ENCODE measurements at places on chromosomes 1 and 21.

GRCh38 chr1:214637722-214638458 is 34.9 kb downstream of the CENPF start:
- DNase-seq = peak; percentile 45

DNA sequence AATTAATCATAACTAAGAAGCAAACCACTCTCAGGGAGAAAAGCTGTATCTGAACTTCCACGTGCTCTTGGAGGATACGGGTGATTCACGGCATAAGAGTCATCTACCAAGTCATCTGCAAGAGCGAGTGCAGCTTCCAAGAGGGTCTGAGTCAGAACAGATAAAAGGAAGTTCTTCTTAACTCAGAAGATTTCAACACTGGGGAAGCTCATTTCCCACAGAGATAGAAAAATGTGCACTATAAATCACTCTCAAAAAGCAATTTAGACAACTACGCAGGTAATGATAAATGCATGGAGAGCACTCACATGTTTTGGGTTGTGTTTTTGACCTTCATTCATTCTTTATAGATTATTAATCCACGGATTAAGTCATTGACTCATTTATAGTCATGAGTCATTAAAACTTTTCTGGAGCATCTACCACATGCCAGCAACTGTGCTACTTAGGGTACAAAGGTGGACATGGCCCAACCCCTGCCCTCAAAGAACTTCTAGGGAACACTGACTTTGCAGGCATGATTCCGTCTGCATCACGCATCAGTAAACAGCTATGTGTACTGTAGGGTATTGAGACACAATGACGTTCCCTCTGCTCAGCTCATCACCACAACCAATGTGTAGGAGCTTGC is 20.8 kb downstream of the KCNJ15 start:
- DNase-seq = no peak

DNA sequence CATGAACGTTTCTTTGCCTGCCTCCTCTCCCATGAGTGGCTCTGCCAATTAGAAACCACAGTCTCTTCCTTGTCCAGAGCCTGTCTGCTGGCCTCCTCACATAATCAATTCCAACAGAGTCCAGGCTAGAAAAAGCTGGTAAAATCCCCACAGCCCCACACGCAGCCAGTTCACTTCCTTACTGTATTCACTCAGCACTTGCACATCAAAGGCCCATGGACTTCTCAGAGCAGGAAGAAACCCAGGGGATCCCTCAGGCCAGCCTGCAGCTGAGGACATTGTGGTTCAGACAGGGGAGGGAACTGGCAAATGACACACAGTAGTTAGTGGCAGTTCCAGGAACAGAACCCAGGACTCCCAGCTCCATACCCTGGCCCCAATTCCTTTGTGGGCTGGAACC is 171.6 kb upstream of the EDN2 start:
- DNase-seq = no peak

DNA sequence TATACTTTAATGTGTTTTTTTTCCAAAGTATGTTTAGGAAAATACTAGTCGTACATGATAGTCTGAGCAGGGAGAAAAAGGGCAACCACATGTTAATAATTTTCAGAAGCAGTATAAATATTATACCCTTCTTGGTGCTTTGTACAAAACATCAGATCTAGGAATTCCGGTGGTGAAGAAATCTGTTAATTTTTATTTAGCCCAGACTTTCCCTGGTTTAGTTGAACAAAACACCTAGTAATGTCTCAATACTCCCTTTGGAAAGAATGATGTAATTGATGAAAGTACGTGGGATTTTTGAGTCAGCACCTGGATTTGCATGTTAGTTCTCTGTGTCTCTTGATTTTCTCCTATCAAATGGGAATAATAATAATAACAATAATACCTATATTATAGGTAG is 38.4 kb upstream of the KCNK2 start:
- no peak for DNase-seq

DNA sequence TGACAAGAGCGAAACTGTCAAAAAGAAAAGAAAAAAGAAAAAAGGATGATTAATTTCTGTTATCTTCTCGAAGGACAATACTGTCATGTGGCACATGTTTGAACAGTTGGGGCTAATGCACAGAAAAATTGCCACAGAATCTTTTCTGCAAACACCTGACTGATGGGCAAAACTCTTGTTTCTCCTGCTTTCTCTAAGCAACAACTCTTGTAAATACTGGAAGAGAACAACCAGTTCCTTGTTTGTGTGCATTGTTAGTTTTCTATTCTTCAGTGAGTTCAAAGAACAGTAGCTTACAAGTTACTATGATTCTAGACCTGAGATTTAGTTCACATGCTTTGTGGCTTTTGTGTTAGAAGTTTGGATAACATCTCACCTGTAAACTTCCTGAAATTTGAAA is 60.7 kb downstream of the CDC14A start:
- DNase-seq = no peak

DNA sequence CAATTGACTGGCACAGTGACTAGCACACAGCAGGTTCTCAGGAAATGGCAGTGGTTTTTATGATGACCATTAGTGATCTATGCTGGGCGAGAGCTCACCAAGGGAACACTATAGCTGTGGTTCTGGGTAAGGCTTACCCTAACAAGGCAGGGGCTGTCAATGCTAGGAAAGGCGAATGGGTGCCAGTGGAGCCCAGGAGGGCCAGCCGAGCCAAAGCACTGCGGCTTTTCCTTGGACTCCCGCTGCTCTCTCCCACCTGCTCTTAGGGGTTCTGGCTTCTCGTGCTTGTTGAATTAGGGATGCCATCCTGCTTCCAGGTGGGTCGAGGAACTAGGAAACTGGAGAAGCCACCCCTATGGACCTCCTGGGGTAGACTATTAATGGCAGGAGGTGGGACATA is 10.0 kb upstream of the A3GALT2 start:
- no peak for DNase-seq

GRCh38 chr21:36547464-36547863 is 67.5 kb upstream of the CLDN14 start:
- DNase-seq = no peak

DNA sequence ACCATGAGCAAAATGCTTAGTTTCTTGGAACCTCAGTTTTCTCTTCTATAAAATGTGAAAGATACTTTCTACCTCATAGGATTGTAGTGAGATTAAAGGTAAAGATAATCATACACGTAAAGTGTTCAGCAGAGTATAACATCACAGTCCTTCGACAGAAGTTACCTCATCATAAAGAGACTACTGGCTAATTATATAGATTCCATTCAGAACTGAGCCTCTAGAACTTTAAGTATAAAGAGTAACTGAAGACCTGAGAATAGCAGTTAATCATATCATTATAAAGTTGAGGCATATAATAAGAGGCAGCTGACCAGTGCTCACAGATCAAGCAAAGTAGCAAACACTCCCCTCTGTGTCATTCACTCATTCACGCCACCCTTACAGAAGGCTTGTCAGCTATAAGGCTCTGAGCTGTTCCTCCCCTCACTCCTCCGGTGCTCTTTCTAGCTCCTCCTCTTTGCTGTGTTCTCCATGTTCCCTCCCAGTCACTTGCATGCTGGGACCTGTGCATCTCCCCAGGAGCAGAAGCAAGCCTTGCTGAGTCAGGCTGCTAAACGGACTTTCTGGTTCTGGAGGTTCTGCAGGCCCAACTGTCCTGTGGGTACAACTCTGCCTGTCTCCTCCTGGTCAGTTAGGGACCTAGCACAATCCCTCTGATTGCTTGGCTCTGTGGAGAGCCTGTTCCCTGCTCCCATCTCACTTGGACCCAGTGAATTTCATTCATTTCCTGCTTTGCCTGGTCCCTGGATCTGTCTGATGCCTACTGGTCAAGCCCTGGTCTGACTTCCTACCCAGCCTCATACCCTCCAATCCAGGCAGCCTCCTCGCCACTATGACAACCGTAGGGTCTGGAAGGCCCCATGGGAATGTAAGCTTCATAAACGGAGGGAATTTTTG is 28.3 kb upstream of the LY9 start:
- no peak for DNase-seq

DNA sequence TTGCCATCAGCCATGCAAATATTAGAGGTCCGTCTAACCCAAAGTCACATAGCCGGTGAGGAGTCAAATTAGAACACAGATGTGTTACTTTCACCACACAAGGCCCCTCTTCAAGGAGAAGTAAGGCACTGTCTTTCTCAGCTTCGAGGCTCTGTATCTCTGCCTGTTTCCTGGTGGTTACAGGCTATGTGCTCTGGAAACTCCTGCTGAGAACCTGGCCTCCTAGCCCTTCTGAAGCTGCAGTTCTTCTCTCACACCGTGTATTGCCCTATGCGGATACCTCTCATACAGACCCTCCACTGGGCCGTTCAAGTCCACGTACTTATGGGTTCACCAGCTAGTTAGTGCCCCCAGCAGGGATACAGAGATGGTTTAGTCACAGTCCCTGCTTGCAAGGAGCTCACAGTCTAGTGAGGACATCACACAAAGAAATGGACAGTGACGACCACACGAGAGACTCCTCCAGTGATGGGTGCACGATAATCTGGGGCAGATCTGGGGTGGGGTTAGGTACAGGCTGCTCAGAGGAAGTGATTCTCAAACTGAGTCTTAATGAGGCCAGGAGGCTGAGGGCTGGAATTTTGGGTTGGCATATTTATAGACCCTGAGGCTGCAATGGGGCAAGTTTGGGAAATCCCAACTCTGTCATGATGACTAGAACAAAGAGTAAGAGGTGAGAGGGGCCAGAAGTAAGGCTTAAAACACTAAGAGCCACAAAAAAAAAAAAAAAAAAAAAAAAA is 22.8 kb upstream of the ELOA start:
- no peak for DNase-seq

DNA sequence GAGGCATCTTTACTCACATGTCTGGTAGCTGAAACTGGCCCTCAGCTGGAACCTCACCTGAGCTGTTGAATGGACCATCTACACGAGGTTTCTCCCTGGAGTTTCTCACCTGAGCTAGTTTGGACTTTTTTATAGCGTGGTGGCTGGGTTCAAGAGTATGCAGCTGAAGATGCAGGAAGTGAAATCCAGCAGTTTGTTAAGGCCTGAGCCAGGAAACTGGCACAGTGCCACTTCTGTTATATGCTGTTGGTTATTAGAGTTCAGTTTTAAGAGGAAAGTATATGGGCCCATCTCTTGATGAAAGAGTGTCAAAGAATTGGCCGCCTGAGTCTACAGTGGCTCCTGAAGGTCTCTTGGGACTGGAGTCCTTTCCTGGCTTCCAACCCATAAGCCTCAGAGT is 35.6 kb downstream of the STUM start:
- no peak for DNase-seq

DNA sequence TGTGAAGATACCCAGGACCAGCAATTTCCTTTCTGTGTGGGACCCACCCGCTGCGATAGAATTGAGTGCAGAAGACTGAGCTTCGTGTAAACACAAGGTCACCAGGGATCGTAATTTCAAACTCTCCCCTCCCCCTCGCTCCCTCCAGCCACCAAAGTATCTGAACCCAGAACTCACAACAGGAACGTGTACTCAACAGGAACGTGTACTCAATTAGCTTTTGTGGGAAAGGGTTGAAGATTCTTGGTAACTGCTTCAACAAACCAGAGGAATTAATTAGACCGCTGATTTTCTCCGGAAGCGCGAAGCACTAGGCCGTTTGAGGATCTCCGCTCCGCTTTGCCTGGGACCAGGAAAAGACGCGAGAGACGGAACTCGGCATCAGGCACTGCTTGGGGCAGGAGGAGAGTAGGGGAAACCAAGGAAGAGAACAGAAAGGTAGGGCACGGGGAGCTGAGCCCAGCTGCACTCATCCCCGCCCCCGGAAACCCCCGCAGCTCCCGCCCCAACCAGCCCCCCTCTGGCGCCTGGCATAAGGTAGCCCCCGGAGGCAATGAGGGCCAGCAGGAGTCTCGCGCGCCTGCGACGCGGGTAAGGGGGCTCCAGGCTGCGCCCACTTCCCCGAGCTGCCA is 453 bp downstream of the DRAM2 start:
- peak; percentile 80 for DNase-seq

DNA sequence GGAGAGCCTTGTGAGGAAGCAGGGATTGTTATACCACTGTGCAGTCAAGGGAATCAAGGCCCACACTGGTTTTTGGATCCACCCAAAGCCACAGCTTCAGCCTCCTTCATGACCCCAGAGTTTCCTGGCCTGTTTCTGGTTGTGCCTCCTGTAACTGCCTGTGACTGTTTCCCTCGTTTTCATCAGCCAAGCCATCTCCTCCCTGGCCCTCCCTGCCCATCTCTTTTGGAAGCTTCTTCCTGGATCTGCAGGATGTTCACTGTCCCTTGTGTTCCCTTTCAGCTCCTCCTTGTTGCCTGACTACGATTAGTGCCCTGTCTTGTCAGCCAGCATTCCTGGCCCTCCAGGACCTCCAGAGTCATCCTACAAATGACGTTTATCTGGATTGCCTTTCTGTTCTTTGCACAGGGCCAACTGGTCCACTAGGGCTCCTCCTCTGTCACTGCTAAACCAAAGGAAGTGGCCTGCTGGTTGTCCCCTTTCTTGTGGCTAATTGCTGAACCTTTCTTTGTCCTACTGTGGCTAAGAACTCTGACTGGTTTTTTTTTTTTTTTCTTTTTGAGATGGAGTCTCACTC is 17.9 kb downstream of the SFT2D2 start:
- DNase-seq = no peak

- no peak for DNase-seq
These were observed 836 bp upstream of the FBLIM1 start for GRCh38 chr1:15757575-15758342.

- DNase-seq = no peak
These were observed 32.7 kb downstream of the ASH1L start for GRCh38 chr1:155529929-155530328.

- peak; percentile 33 for DNase-seq
These were observed 76.3 kb downstream of the ZP4 start for GRCh38 chr1:237814319-237814924.

DNA sequence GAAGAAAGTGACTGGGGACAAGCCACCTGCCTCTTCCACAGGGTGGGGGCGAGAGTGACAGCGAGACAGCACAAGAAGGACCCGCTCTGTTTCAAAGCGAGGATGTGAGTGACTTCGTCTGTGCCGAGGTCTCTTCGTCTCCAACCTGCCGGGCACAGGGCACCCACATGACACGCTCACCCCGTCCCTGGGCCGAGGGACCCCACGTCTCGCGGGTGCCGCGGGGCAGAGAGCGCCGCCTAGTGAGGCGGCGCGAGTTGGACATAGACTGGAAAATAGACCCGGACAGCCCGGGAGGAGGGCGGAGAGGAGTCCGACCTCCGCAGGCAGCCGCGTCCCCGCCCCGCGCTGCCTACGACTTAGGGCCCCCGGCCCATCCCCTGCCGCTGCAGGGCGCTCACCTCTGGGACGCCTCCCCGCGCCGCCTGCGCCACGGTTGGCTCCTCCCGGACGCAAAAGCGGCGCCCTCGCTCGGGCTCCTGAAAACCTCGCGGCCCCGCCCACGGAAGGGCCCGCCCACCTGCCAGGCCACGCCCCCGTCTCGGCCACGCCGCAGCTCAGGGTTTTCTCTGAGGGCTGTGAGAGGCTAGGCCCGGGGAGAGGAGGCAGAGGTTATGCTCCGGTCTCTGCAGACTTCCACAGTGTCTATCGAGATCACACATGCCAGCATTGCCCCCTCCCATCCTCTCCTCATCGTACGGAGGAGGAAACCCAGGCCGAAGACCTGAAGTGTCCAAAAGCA is at the start of gene TLR5:
Gene TLR5 (minus strand): TSS at position 454 of the 742 bp plus-strand sequence. CDS start 30,217 bp downstream, outside the sequence.
- DNase-seq = peak; percentile 86

- DNase-seq = peak; percentile 75
These were observed 58.5 kb downstream of the TENT5C start for GRCh38 chr1:117664314-117664713.

Measured in KBM-7 (cell line).